ENCODE measurements at places on chromosomes 4 and X.

GRCh38 chr4:93814722-93815121 is 13.8 kb upstream of the ATOH1 start:
- DNase-seq = no peak

DNA sequence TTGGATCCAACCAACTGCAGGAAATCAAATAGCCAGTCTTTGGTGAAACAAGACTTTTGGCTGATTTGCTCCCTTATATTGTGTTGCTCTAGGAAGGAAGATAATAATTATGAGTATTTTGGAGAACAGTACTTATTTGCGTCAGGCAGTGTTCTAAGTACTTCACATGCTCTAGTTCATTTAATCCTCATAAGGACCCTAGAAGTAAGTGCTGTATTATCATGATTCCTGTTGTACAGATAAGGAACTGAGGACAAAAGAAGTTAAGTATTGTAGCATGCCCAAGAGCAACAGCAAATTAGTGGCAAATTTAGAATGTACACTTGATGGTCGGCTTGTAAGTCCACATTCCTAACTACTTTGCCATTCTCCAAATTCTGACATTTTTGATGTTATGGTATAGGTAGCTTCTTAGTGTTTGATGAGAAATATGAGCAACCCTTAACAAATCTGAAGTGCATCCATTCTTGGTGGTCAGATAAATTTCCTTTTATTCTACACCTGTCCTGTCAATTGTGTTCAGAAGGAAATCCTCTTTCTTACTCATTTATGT is 72.0 kb downstream of the SPRY1 start:
- no peak for DNase-seq

DNA sequence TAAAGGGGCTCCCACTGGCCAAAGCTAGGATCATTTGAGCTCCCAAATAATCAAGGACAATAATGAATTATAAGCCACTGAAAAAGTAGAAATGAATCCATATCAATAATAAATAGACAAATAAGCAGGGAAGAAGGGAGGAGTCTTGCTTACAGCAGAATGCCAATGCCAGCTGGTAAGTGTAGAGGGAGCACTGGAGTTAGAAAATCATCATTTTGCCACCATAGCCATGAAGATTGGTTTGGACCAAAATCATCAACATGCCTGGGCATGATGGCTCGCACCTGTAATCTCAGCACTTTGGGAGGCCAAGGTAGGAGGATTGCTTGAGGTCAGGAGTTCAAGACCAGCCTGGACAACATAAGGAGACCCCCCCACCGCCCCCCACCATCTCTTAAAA is 20.4 kb upstream of the SH3KBP1 start:
- no peak for DNase-seq

GRCh38 chr4:73221734-73222133 is 36.9 kb downstream of the ANKRD17 start:
- no peak for DNase-seq

DNA sequence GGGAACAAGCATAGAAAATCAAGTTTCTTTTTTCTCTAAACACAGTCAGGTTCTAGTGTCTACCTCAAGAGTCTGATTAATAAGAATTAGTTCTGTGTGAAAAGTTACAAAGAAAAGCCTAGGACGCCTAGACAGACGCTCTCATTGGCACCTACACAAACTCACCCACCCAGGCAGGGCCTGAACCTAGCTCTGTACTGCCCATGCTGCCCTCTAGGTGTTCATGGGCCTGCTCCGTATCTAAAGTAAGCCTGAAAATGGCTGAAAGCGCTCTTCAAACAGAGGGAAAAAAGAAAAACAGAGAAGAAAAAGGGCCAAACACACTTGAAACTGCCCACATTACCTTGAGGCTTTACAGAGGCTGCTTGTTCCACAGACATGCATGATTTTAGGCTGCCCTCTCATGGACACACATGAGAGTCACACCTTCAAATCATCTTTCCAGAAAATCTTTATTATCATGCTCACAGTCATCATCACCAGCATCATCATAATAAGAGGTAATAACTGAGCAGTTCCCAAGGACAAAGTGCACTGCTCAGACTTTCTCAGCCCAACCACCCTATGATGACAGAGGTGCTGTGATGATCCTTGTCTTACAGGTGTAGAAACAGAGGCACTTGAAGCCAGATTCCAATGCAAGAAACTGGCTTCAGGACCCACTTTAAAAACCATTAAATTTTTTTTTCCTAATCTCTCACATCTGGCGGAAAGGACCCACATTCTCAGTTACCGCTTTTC is 49.6 kb downstream of the MAP7D2 start:
- DNase-seq = no peak

GRCh38 chr4:41169256-41169800 is 45.0 kb downstream of the APBB2 start:
- no peak for DNase-seq

DNA sequence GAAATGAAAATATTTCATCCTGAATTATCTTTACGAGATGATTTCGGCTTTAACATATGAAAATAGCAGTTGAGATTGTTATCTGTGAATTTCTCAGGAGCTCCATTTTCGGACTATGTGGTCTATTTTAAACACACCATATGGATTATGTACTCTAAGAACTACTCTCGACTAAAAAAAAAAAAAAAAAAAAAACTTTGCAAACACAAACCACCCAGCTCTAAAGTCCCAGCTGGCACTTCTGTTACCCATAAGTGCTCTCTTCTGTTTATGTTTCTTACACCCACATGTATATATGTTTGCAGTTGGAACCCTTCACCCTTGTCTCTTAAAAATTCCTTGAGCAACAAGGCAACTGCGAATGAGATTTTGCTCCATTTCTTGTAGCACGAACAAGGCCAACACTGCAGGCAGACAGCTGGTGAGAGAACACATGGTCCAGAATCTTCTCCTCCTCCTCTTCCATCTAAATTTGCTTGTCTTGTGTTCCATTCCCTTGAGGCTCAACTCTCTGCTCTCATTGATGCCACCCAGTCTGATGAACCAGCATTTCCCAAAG is 172.7 kb upstream of the HCCS start:
- DNase-seq = no peak

DNA sequence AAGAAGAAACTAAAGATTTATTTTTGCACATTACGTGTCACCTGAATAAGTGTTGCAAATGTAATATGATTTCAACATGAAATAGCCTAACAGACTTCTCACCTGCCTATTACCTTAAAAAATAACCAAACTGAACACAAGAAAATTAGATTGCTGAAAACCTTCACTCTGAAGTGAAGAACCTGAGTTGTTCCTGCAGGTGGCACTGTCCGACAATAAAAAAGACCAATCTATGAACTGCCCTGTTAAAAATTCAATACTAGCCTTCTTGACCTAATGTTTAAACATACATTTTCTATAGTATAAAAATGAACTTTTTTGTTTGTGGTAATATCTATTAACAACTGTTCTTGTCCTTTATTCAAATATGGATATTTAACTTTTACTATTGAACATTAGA is 69.2 kb upstream of the PNPLA4 start:
- no peak for DNase-seq

Data from osteocyte (in vitro differentiated cells).